Activated CD8-positive, alpha-beta T cell treated with anti-CD3 and anti-CD28 coated beads for 36 hours (primary cell): ENCODE measurements at places on chromosomes 7 and 10.

DNA sequence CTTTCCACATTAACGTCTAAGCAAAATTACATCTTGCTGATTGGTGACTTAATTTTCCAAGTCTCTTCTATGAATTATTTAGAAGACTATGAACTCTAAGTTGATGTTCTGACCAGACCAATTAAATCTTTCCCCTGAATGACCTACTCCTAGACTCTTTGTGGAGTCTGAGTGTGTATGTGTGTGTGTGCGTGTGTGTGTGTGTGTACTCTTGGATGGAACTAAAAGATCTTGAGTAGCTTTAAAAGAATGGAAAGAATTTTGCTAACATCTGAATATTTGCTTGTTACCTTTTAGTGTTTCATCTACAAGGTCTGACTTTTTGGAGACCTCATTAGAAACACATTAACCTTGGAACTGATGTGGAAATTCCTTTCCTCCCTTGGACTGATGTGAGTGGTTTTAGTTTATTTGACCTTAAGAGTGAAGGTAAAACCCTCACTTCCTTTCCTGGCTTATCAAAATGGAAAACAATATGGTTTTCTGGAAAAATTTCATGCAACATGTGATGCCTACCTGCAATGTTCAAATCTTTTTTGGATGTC lies 257.1 kb downstream of the GATA3 start:
- no peak for DNase-seq

GRCh38 chr10:110336111-110336721 lies 31.5 kb upstream of the SMNDC1 start:
- no peak for DNase-seq

DNA sequence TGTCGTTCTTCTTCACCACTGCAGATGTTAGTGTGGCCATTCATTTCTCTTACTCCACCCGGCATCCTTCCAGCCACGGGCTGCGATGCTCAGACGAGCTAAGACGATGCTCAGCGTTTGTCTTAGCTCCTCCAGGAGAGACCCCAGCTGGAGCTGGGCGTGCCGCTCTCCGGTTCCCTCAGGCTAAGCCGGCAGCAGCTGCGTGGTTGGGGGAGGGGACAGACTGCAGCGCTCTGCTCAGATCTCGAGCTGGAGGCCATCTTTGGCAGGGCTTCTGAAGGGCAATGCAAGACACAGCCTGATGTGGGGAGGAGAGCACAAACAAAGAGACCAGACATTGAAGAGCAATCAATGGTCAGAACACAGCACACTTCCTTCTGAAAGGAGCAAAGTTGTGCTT lies 4.8 kb downstream of the INA start:
- no peak for DNase-seq

DNA sequence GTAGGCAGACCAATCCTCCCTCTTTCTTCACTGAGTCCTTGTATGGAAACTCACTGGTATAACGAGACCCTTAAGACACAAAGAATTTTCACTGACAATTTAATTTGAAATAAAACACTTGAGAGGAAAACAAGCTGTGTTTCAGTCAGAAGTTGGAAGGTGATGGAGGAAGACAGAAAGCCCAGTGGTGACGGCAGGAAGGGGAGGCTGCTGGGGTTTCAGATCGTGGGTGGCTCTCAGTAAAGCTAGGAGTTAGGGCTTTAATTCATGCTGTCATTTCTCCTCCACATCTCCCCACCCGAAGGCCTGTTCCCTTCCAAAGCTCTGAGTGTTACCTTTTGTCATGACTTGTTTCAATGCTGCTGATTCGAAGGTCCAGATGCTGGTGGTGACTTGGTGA lies 605.2 kb upstream of the DPP6 start:
- DNase-seq: no peak

DNA sequence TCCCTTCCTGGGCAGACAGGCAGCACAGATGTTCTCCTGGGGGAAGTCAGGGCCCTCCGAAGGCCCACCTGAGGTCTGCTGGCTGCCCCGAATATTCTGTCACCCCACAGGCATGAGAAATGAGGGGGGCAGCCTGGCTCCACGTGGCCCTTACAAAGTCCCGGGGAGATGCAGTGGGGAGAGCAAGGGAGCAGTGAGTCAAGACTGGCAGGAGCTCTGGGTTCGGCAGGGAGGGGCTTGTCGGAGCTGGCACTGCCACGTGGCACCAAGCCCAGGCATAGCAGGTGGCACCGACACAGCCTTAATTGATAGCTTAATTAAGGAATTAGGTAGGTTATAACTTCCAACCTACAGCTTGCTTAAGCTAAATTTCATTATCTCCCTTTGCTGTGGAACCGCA lies 163.9 kb downstream of the USP6NL start:
- no peak for DNase-seq

- no peak for DNase-seq
These were observed 106.9 kb upstream of the CSTF2T start for GRCh38 chr10:51806079-51806835.

GRCh38 chr7:27244488-27245123 lies 2.0 kb downstream of the EVX1 start:
- no peak for DNase-seq

DNA sequence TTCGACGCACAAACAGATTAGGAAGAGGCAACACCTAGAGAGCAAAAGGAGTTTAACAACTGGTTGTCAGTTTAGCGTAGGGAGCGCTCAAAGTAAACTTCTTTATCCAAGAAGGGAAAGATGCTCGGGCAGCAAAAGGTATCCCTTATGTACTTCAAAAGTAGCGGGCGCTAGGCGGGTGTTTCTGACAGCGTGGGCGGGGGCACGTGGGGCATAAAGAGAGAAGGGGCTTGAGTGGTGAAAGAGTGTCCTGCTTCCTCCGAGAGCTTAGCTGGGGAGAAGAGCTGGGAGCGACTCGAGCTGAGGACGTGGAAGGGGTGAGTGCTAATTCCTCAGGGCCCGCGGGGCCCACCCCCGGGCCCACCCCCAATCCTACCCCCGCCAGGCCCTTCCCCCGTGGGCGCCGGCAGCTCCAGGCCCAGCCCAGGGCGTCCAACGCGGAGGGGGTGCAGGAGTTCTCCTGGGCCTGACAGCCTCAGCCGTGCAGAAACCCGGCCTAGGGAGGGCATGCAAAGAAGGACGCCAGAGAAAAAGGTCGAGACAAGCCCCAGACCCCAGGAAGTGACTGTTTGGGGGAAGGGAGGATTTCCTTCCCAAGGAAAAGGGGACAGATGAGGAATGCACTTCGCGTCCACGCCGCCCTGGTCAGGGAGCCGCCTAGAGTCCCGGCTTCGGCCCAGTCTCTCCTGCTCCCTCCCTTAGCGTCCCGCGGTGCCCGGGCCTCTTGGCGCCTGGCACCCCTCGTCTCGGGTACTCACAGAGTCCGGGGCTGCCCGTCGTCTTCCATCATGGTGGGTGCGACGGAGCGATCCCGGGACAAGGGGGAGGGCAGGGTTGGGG lies 868 bp downstream of the TIAL1 start:
- DNase-seq: peak; percentile 88

DNA sequence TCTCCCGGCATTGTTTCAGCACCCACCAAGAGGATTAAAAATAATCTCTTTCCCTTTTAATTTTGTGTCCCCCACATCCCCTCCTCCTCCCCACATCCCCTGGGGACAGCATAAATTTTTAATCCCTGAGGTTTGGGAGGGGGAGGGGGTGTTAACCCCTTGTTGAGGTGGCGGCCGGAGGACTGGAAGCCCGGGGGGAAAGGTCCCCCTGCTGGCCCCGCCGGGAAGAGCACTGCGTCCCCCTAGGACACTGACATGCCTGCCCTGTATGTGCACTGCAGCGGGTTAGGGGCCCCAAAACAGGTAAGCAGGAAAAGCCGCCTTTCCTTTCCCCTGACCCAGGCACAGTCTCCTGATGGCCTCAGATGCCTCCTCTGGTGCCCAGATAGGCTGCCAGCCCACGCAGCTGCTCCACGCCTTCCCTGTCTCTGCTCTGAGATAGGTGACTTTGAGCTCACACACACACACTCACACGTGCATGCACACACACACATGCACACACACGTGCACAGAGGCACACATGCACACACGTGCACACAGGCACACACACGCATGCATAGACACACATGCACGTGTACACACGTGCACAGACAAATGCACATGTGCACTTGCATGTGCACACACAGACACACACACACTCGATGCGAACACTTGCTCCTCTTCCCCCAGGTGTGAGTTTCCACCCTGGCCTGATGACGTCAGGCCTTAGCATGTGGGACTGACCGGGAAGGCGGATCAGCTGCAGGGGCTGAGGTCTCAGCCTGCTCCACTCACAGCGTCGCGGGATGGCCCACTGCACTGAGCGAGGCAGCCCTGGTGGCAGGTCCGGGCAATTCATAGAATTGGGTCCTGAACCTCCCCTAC lies 12.3 kb downstream of the CNPY1 start:
- DNase-seq: peak; percentile 67

- DNase-seq: no peak
These were observed 4.2 kb upstream of the OPN4 start for GRCh38 chr10:86650151-86650550.

DNA sequence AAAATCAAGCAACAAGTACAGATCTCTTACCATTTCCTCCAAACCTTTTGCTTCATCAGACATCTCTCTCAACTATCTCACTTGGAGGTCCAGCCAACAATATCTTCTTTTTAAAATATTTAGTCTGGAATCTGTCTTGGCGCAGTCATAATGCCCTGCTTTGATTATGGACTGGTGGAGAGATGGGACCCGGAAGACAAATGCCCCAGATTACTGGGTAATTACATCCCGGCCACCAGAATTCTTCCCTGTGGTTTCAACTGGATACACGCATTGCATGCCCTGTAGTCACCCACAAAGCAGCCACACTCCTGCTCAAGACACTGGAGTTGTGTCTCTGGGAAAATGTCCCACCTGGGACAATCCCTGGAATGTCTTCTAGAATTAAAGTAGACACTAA lies 65.5 kb downstream of the BPGM start:
- no peak for DNase-seq

DNA sequence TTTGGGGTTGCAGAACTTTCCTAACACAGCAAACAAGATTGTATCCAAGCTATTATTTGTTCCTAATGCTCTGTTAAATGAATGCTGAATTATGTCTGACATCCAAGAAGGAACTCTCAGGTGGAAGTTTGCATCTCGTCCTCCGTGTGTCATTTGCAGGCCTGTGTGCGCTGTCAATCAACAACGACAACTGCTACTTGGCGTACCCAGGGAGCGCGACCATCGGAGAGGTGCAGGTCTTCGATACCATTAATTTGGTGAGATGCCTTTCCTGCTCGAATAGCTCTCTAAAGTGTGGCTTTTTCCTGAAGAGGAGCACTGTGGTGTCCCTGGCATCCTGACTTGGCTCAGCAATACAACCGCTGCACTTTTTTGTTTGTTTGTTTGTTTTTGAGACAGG lies 26.9 kb downstream of the WIPI2 start:
- DNase-seq: no peak

DNA sequence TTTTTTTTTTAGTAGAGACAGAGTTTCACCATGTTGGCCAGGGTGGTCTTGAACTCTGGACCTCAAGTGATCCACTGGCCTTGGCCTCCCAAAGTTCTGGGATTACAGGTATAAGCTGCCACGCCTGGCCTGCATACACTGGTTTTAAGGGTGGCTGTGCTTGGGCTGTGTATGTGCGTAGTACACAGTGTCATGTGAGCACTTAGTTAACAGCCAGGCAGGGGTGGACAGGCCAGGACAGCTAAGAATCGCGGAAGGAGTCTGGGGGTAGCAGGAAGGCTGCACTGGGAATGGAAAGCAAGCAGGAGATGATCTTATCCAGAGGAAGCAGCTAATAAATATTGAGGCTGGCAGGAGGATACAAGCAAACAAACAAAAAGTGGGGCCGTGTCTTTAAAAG lies 380.0 kb upstream of the GALNT17 start:
- DNase-seq: no peak

DNA sequence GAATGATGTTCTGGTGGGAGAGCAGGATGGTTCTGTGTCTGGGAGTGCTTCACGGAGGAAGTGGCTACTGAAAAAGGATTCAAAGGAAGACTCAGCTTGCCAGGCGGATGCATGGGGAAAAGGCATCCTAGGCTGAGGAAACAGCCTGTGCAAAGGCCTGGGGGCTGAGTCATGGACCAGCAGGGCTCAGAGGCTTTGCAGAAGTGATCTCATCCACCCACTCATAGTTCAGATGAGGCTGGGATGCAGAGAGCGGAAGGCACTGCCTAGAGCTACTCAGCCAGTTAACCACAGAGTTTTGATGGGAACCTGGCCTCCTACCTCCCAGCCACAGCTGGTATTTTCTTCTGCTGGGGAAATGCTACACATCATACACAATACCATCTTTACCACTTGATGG lies 15.8 kb upstream of the ADAMTS14 start:
- peak; percentile 84 for DNase-seq

DNA sequence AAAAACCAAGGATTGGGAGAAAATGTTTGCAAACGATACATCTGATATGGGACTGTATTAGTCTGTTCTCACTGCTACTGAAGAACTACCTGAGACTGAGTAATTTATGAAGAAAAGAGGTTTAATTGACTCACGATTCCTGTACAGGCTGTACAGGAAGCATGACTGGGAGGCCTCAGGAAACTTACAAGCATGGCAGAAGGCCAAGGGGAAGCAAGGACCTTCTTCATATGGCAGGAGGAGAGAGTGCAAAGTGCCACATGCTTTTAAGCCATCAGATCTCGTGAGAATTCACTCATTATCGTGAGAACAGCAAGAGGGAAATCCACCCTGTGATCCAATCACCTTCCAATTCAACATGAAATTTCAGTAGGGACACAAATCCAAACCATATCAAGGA lies 11.0 kb downstream of the ZNF713 start:
- DNase-seq: no peak

GRCh38 chr10:10873289-10873688 lies 144.4 kb upstream of the CELF2 start:
- DNase-seq: no peak

DNA sequence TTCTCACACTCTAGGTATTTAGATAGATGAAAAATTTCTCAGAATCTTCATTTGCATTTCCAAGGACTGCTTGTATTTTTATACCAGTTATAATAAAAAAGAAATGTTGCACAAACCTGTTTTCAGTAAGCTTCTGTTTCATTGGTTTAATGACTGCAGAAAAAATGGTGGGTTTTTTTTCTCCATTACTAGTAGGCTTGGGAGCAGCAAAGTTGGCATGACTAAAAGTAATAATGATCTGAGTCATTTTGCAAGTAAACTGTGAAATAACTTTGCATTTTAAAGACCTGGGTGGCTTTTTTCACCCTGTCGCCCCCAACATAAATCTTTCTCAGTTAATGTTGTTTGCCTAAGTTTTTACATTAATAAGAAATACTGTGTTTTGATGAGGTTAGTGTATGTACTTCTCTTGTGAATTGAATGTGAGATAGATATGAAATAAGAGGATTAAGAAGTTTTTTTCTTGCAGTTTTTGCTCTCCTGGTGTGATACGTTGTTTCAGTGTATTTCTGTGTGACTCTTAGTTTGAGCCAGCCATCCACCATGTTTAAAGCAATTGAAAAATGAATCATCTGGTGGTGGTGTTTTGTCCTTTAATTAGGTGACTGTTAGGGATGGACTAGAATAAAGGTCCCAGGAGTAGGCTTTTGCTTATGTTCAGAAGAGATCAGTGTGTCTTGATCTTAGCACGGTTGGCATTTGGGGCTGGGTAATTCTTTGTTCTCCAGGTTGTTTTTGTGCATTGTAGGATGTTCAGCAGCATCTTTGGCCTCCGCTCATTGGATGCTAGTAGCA lies 1.8 kb downstream of the GNAI1 start:
- peak; percentile 31 for DNase-seq

- DNase-seq: peak; percentile 31
These were observed 1.5 kb downstream of the ACTR3B start for GRCh38 chr7:152760854-152761748.
